Natural killer cell (primary cell): ENCODE measurements at places on chromosomes 5 and 9. TPM values are rescaled to one million over a fixed set of nuclear protein-coding genes. Genes with fewer than 3 reads are reported as not detected.

DNA sequence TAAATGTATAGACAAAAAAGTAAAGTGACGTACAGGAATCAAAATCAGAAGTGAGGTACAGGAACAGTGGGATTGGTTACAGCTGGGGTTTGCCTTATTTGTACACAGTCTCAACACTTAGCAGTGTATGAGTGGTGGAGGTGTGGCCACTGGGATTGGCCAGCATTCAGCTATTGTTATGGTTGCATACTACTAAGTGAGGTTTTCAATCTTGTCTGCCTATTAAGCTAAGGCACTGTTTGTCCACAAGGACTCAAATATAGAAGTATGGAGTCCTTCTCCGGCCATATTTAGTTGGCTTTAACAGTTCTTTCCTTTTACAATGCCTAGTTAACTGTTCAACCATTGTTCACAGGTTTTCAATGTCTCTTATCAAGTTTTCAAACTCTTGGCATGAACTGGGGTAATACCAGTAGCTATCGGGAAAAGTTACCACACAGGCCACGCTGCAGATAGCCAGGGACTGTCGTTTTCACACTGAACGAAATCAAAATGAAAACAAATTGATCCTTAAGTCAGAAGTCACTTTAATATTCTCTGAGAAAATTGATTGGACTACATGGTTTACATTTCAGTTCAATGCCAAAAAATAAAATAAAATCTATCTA, 176.0 kb upstream of the FREM1 start:
- DNase-seq = no peak

DNA sequence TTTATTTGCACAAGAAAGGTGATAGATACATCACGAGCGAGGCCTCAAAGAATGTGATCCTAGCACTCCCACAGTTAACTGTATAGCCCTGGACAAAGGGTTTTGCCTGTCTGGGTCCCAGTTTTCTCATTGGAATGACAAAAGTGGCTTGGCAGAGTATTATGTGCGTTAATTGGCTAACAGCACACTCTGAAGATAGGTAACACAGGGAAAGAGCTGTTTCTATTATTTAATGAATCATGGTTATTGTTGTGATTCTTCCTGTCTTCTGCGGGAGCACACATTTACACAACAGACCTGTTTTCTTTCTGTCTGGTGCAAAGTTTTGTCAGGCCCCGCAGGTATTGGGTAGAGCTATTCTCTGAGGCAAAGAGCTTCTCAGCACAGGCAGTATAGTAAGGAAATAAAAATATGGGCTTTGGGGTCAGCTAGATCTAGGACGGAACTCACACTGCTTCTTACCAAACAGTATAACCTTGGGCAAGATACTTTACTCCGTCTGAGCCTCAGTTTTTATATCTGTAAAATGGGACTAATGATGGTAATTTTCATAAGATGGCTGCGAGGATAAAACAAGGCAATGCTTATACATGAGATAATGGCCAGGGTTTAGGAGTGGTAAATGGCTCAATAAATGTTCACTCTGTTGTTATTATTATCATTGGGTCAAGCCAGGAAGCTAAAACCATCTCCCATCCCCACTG, 78.9 kb downstream of the PLAC8L1 start:
- DNase-seq = no peak

- no peak for DNase-seq
Measured at GRCh38 chr9:107000218-107000617, 137.3 kb downstream of the ZNF462 start.

DNA sequence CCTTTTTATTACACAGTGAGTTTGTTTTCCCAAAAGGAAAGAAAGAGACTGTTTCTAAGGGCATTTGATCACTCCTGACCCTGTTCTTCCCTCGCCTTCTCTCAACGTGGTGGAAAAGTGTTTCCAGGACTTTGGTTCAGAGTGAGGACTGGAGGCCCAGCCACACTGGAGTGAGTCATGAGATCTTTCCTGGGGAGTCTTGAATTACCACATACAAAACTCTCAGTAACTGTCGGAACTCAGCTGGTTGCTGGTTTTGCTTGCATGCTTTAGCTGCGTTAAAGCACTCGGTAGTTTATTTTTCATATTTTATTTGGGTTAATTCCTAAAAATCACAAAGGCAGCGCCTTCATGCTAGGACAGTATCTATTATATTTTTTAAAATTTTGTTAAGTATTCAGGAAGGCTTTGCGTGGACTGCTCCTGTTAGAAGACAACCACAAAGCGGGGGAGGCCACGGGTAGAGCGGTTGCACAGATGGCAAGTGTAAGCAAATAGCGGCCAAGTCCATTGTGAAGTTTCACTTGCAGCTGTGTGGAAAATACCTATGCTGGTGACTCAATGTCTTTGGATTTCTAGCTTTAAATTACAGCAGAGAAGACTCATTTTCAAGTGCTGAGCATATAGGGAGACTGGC, 77.7 kb downstream of the ARSB start:
- DNase-seq = no peak

- DNase-seq = peak; percentile 8
Measured at GRCh38 chr9:99264070-99264680, 42.1 kb downstream of the SEC61B start.

Gene PCDHB3
- total RNA-seq = not detected

DNA sequence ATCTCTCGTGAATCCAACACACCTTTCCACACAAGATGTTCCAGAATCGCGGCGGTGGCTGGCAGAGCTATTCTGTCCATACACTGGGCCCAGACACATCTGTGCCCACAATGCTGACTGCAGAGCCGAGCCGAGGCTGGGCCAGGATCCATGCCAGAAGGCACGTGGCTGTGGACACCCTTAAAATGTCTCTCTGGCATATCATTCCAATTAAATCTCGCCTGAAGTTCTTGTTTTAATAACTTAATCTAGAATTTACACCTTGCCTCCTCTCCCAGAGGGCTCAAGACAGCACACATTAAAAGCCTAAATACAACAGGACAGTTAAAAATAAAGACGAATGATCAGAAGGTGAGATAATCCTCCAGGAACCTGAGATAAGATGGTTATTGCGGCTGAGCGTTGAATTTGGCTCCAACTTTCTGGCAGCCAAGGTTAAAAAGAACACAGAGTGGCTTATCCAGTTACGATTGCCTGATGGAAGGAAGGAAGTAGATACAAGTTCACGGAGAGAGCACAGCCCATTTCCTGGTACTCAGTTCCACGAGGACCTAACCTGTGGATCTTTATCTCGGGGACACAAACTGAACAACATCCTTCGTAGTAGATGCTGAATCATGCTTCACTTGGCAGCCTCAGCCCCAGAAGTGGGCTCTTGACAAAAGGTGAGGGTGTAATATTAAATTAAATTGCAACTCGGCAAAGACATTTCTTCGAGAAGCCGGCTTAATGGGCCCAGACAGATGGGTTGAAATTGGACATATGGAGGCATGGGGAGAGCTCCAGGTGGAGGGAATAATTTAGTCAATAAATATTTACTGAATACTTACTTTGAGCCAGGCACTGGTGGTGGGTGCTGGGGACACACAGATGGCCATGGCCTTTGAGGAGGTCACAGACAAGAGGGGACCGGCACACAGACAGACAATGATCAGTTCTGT, 86.0 kb upstream of the TBC1D2 start:
- DNase-seq = no peak

DNA sequence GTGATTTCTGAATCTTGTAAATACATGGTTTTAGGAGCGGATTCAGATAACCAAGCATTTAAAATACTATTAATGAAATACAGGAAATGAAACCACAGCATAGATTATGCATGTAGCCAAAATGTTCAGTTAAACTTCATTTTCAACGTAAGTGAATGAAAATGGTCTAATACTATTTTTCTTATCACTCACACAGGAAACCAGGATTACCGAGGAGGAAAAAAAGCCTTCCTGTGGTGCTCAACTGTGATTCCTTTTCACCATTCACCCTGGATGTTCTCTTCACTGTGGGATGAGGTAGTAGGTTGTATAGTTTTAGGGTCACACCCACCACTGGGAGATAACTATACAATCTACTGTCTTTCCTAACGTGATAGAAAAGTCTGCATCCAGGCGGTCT, 83.4 kb upstream of the ZNF169 start:
- no peak for DNase-seq

Gene CDX1
- not detected for total RNA-seq

Gene ANKRD34B
- total RNA-seq = not detected

Gene GRIA1
- not detected for total RNA-seq
